ENCODE measurements at places on chromosomes 16 and 17.

DNA sequence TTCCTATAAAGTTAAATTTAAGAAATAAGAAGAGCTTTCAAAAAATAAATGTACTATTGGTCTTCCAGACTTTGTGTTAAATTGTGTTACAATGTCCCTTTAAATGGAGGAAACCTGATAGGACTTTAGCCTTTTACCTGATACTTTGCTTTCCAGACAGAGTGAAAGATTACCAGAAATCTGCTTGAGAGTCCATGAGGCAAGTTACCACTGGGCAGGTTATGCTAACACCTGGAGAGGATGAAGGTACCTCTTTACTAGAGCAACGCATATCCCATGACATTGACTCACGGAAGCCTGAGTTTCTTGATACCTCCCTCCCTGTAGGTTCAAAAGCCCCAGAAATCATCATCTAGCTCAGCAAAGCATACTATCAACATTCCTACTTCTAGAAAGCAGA, 143.9 kb upstream of the C17orf78 start:
- DNase-seq: no peak

GRCh38 chr17:6079155-6079888, 9.1 kb downstream of the WSCD1 start:
- no peak for DNase-seq

GRCh38 chr17:1865252-1866037, 35.6 kb downstream of the RPA1 start:
- DNase-seq: peak; percentile 4

- DNase-seq: no peak
Observed at GRCh38 chr16:64121473-64121872, 1000.4 kb downstream of the CDH11 start.

DNA sequence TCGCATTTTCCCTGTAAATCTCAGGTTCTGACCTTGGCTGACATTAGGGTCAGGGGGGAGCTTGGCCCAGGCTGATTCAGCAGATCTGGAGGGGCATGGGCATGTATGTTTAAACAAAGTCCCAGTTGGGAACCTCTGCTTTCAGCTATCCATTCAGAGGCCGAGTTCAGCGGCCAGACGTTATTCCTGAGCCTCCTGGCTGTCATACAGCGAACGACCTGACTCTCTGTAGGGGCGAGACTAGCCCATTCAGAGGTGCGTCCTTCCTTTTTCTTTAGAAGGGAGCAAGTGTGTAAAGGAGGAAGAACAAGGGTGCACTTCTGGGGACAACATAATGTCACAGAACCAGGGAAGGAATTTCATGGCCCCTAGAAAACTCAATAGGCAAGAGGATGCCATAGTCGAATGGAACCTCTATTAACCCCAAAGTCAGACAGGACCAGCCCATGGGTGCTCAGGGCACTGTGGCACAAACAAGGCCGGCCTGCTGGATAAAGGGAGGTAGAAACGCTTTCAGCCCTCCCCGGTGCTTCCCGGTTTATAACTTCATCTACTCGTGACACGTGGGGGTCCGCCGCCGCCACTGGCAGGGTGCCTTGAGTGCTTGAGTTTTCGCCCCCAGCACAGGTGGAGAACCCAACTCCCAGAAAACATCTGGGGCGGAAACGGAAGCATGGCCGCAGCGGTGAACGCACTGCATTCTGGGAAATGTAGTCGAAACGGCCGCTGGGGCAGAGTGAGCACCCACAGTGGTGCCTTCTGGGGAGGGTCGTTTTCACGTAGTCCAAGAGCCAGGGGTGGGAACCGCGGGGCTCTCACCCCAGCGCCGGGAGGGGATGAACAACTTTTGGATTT, 33.2 kb upstream of the PLCG2 start:
- DNase-seq: peak; percentile 42

GRCh38 chr17:32914181-32914580, 13.8 kb upstream of the TMEM98 start:
- DNase-seq: no peak

DNA sequence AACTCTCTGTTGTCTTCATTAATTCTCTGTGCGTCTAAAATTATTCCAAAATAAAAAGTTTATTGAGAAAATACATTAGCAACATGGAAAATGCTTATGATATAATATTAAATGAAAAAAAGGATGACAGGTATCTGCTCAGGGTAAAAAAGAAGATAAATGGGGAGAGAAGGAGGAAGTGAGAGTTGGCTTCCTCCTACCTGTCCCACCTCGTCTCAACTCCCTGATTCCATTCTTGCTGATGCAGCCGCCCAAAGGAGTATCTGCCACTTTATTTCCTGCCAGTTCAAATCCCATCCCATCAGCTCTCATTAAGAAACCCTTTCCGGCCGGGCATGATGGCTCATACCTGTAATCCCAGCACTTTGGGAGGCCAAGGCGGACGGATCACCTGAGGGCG, 72.5 kb upstream of the ALOX12 start:
- no peak for DNase-seq

GRCh38 chr16:10514369-10515055, 65.9 kb downstream of the EMP2 start:
- peak; percentile 33 for DNase-seq

DNA sequence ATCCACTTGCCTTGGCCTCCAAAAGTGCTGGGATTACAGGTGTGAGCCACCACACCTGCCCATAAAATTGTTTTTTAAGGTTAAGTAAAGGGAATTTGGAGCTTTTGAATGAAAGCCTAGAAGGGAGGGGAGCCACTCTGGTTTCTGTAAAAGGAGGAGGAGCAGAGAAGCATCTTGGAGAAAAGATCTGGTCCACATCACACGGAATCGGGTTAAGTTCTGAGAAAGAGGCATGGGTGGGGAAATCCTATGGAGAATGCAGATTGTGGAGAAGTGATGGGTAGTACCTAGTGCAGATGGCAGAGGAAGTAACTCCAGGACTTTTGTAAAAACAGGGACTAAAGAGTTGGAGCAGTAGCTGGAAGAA, 18.3 kb upstream of the CEP112 start:
- DNase-seq: no peak

GRCh38 chr17:29594519-29595090, 1.7 kb downstream of the ANKRD13B start:
- no peak for DNase-seq

DNA sequence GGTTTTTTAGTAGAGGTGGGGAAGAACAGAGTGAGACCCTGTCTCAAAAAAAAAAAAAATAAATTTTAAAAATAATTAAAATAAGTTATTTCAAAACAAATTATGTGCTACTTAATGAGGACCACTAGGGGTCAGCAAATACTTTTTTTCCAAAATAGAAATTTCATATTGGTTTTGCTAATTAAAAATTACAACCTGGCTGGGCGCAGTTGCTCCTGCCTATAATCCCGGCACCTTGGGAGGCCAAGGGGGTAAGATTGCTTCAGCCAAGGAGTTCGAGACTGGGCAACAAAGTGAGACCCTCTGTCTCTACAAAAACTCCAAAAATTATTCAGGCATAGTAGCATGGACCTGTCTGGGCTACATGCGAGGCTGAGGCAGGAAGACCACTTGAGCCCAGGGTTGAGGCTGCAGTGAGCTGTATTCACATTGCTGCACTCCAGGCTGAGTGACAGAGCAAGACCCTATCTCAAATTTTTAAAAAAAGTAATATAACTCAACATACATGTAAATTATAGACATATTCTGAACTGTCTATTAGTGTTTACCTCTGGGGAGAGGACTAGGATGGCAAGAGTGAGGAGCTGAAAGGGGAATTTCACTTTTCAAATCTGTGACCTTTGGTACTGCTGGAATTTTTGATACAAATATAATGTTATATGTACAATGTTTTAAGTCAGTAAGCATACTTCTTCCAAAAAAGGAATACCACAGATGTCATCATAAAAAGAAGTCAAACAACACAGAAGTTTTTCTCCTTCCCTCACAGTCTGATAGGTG, 8.1 kb downstream of the MEIOB start:
- peak; percentile 40 for DNase-seq

- no peak for DNase-seq
Observed at GRCh38 chr16:3965306-3965705, 84.8 kb upstream of the CREBBP start.

GRCh38 chr16:17078931-17079631, 391.7 kb downstream of the XYLT1 start:
- no peak for DNase-seq

DNA sequence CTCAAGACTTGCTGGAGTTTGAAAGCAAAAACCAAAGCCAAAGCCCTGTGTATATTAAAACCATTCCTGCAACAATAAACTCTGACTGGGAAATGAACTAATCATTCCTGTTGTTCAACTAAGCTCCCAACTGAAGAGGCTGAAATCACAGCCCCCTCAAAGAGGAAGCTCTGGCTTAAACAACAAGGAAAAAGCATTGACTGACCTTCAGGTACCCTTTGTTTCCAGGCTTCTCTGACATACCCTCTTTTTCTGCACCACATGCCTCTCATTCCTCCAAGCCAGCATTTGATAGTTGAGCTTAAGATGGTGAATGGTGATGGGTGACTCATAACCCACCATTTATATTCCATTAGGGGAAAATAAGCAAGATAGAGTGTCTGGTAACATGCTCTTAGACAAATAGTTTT, 470.9 kb upstream of the SOX9 start:
- DNase-seq: no peak

DNA sequence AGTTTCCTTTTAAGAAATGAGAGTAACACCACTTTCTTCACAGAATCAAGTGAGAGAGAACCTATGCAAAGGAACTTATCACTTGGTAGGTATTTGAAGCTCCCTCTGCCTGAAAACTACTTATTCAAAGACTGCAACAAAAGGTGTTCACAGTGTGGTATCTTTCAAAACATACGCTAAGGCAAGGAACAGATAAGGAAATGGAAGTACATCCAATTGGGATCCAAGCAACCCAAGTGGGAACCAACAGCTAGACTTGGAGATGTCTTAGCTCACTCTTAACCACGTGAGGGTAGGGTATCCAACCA, 431 bp upstream of the PPM1E start:
- DNase-seq: no peak

- DNase-seq: no peak
Observed at GRCh38 chr16:80277182-80277581, 263.6 kb upstream of the DYNLRB2 start.

- no peak for DNase-seq
Observed at GRCh38 chr16:73068541-73069401, 20.8 kb upstream of the ZFHX3 start.

GRCh38 chr17:74369221-74369620, 1.9 kb downstream of the GPR142 start:
- DNase-seq: no peak

GRCh38 chr17:49352587-49353154, 9.4 kb downstream of the ZNF652 start:
- DNase-seq: no peak

GRCh38 chr16:72493716-72494415, 321.9 kb upstream of the PMFBP1 start:
- no peak for DNase-seq

DNA sequence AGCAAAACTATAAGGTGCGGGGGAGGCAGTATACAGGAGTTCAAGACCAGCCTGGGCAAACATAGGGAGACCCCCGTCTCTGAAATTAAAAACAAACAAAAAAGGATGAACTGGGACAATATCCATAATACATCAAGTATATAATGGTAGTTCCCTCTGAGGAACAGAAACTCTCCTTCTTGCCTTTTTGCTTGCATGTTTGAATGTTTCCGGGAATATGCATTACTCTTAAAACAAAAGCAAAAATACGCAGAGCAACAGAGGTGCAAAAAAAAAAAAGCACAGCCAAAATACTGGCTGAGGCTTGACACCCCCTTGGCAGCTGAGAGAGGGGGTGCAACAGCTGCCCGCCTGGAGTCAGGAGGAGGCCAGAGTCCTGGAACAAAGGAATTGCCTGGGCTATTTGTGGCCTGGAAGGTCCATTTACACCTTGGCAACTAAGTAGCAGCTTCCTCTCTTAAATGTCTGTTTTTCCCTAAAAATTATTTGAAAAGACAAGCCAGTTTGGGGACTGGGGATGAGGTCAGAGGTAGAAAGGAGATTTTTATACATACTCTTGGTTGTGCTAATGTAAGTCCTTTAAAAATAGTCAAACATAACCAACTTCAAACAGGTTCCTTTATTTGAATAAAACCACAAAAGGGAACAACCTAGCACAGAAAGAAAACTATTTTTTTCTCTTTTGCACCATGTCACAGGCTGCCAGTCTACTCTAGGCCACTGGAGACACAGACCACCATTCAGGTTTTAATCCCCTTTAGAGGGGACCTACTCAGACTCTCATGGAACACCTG, 19.5 kb downstream of the USP7 start:
- DNase-seq: no peak

- no peak for DNase-seq
Observed at GRCh38 chr16:80372341-80372740, 168.5 kb upstream of the DYNLRB2 start.

DNA sequence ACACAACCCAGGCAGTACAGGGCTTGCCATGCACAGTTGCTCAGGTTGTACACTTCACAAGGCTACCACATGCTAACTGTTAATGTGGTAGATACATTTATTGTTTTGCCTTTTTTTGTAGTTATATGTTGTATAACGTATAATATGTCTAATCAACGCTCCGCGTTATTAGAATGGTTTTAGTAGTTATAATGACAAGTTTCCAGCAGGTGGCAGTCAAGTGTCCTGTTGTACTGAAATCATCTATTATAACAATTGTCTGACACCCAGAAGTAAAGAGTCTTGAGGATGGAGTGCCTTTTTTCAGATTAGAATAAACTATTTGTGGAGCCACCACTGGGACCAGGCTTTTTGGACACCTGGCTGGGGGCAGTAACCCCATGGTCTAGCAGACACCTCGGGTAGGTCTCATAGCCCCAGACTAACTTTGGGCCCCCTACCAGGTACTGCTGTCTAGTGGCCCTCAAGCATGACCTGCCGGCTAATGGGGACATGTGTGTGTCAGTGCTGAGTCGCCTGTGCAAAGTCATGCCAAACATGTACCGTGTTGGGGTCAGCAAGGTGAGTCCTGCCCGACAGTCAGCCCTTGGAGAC, 32.8 kb downstream of the MYO15A start:
- no peak for DNase-seq

DNA sequence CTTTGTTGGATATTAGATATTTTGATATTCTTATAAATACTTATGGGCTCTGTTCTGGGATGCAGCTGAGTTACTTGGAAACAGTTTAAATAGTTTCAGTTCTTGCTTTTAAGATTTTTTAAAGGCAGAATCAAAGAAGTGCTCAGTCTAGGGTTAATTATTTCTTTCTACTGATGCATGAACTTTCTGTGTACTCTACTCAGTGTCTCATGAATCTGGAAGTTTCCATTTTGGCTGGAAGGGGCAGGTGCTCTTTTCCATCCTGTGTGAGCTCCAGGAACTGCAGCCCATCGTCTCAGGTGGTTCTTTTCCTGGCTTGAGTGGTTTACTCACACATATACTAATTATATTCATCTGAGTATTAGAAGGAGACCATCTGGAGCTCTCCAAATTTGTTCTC, 61.1 kb upstream of the CPHXL start:
- no peak for DNase-seq

DNA sequence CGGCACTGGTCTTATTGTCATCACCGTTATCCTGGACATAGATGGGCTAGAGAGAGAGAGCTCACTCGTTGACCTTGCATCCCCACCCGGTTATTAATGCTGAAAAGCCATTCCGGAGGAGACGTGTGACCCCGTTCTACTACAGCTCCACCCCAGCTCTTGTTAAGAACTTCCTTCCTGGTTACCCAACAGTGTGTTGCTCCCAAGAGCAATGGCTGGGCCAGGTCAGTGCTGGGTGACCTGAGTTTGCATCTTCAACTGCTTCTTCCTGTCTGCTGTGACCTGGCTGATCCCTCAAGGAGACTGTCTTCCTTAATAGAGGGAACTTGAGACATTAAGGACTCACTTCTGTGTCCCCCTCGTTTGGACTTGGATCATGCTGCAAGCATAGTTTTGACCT, 96.1 kb upstream of the SDK2 start:
- no peak for DNase-seq

GRCh38 chr17:1928976-1929375, 96.2 kb downstream of the RTN4RL1 start:
- no peak for DNase-seq

Measured in HCT116 (cell line).